ENCODE measurements at places on chromosomes 11 and 22.

GRCh38 chr11:110463153-110463552 lies 33.4 kb downstream of the FDX1 start:
- DNase-seq: peak; percentile 68

GRCh38 chr22:47092896-47093311 lies 330.5 kb downstream of the TBC1D22A start:
- DNase-seq: no peak

- peak; percentile 75 for DNase-seq
Measured at GRCh38 chr22:40332319-40332781, 13.9 kb upstream of the ADSL start.

GRCh38 chr11:910044-910588 lies 494 bp downstream of the CHID1 start:
- DNase-seq: no peak

DNA sequence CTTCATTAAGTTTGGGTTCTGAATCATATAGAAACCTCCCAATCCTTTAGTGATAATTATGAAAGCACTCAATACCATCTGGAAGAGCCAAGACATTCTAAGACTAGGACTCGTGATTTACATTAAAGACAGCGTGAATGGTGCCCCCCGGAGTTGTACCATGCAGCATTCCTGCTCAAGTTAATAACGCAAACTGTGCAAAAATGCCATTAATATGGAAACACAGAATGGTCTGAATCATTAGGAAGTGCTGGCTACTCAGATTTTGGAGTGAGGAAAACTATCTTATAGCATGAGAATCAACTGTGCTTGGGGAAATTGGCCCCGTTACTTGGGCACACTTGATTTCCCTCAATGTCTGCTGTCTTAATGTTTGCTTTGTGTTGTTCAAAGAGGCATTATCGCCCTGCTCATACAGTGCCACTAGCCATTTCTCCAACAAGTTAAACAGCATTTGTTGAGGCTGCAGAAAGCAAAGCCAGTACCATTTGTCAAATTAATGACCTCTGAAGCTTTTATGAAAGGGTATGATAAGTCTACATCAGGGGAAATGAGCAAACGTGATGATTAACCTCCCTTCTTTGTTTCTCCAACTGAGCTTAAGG lies 18.5 kb upstream of the TPH1 start:
- DNase-seq: no peak

DNA sequence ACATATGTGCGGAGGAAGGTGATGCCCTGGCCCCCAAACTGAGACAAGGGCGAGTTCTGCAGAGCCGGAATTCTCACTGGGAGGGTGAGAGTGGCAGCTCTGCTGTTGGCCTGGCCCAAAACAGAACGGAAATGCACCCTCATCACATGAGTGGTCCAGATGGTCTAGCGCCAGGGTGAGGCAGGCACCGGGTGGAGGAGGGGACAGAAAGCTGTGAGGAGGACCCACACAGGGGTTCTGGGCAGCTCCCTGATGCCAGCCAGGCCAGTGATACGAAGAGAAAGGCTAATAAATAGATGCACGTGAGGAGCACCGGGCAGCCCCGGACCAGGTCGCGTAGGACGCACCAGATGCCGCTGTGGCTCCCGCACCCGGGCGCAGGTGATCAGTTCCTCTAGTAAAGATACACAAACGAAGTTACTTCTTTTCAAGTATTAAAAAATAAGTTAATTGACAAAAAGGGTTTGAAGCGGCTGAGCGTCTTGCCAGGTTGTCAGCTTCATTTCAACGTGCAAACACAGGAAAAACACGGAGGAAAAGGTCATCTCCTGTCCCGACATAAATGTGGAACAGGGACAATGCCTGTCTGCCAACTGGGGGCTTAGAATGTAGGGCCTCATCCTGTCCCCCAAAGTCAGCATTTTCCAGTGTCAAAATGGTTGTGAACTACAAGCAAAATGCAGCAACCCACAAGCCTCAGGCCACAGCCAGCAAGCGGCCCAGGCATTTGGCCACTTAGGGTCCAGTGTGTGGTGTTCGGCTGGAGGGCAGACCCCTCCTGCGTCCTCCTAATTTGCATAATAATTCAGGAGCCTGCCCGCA lies 15.3 kb upstream of the BID start:
- no peak for DNase-seq

DNA sequence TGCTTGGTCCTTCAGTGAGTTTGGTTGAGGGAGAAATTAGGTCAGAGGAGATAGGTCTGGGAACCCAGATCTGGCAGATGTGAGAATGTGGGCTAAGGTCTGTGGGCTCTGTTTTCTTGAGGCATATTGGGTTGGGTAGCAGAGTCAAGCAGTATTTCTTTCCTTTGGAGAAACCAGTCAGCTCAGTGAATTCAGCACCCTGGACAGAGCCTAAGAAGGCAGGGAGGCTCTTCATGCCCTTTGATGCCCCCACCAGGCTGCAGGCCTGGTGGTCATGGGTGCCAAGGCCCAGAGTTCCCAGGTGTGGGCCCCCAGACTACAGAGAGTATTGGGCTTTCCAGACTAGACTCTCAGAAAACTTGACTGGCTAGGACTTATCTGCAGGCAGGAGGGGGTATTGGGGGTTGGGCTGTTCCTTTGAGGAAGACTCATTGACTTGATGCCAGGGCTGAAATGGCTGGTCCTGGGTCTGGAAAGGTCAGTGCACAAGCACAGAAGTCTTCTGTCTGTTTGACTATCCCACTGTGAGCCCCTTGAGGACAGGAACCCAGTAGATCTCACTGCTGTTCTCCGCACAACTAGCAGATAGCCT lies 45.3 kb upstream of the NECTIN1 start:
- peak; percentile 56 for DNase-seq

- no peak for DNase-seq
Measured at GRCh38 chr22:20638507-20638870, 131.1 kb downstream of the MED15 start.

DNA sequence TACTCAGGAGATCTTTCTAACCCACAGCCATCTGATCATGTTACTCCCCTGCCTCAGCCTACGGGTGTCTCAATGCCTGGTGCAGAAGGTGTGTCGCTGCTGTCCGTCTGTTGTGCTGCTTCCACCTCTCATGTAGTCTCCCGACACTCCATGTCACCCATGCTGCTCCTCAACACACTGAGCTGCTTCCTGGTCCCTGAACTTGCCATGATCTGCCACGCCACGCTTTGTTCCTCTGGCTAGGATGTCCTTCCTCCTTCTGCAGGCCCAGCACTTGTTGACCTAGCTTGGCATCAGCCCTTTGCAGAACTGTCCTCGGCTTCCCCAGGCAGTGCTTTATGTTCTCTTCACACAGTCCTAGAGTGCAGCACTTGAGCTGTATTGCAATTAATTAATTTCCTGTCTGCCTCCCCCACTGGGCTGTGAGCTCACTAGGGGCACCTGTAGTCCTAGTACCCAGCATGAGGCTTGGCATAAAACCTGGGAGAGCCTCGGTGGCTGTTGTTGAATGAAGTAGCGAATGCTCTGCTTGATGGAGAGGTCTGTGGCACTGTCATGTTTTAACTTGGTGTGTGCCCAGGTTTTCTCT lies 9.5 kb downstream of the GTPBP1 start:
- no peak for DNase-seq

- DNase-seq: no peak
Measured at GRCh38 chr11:62847767-62848314, 8.5 kb upstream of the WDR74 start.

- no peak for DNase-seq
Measured at GRCh38 chr11:83682611-83682973, 396.4 kb upstream of the CCDC90B start.

DNA sequence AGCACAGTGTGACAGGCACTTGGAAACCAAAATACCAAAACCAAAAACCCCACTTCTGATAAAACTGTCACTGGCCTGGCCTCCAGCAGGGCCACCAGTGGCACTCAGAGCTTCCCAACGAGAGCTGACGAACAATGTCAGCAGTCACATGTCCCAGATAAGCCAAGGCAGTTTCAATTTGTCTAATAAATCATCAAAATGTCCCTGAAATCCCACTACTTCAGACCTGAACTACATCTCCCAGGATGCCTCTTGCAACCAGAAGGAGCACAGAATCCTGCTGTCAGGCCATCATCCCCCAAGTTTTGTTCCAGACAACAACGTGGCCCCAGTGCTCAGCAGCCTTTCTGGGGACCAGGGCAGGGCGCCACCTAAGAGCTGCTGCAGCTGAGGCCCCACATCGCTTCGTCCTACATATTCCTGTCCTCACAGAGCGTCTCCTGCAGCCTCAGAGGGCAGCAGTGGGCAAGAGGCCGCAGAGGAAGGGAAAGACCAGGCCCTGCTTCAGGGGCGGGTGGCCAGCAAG lies 25.1 kb downstream of the LRFN4 start:
- DNase-seq: no peak

- DNase-seq: no peak
Measured at GRCh38 chr11:103699216-103699615, 337.2 kb upstream of the DDI1 start.

DNA sequence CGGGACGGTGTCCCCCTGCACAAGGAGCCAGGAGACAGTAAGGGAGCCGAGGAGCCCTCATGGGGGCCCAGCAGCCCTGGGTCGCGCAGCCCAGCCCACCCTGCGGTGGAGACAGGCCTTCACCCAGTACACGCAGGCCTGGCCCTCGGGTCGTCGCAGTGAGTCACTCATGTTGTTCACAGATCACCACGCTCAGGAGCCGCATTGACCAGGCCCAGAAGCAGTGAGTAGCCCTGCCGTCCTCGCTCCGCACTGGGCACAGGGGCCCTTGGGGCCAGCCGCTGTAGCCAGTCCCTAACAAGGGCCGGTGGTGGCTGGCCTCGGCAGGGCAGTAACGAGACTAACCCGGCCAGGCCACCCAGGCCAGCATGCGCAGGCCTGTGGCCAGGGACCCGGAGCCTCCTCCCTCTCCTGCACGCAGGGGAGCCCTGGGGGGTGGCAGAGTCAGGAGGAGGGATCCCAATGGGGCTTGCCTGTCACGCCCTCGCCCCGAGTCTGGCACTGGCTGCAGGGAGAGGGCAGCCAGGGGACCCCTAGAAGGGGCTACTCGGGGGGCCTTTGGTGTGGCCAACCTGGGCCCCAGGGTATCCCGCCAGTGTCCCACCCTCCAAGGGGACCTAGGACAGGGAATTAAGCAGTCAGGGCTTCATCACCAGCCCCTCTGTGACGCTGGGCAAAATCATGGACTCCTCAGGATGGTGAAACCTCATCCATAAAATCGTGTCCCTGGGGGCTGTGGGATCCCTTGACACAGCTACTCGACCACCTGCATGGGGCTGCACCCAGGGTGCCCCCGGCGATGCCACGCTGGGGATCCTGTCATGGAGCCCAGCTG lies 10.1 kb upstream of the MRPL23 start:
- DNase-seq: no peak

GRCh38 chr11:130312046-130312445 lies 2.7 kb downstream of the ZBTB44 start:
- no peak for DNase-seq

- no peak for DNase-seq
Measured at GRCh38 chr11:77617892-77618291, 19.7 kb downstream of the CLNS1A start.

GRCh38 chr11:130118636-130119387 lies 40.8 kb upstream of the ST14 start:
- DNase-seq: no peak

DNA sequence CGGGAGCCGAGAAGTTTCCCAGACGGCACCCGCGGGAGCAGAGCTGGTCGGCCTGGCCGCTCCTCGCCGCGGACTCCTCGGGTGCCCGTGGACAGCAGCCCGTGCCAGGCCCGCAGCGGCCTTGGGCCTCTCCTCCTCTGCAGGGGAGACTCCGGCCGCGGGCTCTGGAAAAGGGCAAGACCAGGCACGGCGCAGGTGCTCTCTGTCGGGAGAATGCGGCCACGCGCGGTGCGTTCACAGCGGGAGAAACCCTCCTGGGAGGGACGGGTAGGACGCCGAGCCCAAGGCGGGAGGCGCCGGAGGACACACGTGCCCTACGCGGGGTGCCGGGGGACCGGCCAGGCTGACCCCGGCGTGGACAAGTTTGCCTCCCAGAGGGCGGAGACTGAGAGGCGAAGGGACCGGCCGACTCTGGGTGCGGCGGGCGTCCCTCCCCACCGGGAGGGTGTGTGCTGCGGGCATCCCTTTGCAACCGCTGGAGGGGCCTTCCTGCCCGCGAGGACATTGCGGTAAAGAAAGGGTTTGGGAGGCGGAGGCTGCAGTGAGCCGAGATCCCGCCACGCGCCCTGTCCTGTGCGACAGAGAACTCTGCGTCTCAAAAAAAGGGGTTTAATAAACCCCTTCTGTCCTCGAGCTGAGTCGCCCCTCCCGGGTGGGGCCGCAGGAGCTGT lies 2.3 kb downstream of the IFITM1 start:
- DNase-seq: no peak

GRCh38 chr11:17407575-17407974 lies 19.1 kb upstream of the KCNJ11 start:
- DNase-seq: no peak

- DNase-seq: no peak
Measured at GRCh38 chr11:86538223-86538548, 134.2 kb downstream of the ME3 start.

- DNase-seq: no peak
Measured at GRCh38 chr11:66366844-66367477, 4.6 kb downstream of the SLC29A2 start.

- no peak for DNase-seq
Measured at GRCh38 chr11:115178705-115179104, 325.5 kb downstream of the CADM1 start.

DNA sequence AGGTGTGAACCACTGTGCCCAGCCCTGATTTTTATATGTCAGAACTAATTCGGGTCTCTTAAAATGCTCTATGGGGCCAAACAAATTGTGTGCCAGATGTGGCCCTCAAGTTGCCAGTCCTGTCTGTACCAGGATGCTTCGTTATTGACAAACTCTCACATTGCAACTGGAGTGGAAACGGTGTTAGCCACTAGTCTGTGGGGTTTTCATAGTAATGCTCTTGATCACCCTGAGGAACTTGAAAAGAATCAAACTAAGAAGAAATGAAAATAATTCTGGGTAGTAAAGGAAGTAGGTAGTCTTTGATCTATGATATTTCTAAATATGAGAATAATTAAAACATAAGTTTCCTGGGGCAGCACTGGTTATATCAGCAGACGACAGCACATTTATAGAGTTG lies 67.3 kb upstream of the ADSL start:
- DNase-seq: no peak

All from dermis blood vessel endothelial cell (primary cell).